Activated CD8-positive, alpha-beta T cell treated with anti-CD3 and anti-CD28 coated beads for 36 hours (primary cell): ENCODE measurements at places on chromosomes 1 and 21. TPM values are rescaled to one million over a fixed set of nuclear protein-coding genes. Genes with fewer than 3 reads are reported as not detected.
A peak's percentile ranks its signal among the peaks of the same experiment; 100 is the strongest.

Gene HHIPL2
- total RNA-seq: not detected

Gene DAB1
- total RNA-seq: not detected

GRCh38 chr1:30805304-30806003, 47.9 kb upstream of the LAPTM5 start:
- DNase-seq: no peak

DNA sequence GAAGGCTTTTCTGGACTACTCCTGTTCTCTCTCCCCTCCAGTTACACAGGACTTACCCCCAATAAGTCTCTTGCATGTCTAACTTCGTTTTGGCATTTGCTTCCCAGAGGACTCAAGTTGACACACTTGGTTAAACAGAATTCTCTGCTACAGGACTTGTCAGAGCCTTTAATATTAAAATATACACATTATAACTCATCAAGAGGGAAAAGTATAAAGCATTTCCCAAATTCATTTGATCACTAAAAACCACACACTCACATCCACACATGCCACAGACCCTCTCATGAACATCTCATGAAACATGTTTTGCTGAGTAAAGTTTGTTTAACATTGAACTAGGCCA, 8.7 kb upstream of the CAPN2 start:
- no peak for DNase-seq

- DNase-seq: peak; percentile 31
These were observed 9.9 kb upstream of the GPR25 start for GRCh38 chr1:200862713-200863415.

DNA sequence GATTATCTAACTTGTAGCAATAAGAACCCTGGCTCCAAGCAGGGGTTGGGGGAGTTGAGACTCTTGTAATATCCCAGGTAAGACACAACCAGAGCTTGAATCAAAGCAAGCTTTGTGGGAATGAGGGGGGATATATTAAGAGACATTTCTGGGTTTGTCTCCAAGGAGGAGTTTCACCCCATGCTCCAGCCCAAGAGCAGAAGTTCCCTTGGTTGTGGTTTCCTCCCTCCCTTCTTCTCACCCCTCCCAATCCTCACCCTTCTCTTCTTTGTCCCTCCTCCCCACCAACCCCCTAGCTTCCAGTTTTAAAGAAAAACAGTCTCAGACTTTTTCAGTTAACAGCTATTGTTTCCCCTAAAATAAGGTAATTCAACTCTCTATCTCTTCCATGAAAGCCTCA, 11.9 kb downstream of the TRAF3IP3 start:
- no peak for DNase-seq
